Fibroblast of skin of right quadriceps (primary cell): ENCODE measurements at places on chromosomes 11 and 22.

GRCh38 chr11:6648501-6648900, 7.1 kb downstream of the DCHS1 start:
- DNase-seq = no peak

DNA sequence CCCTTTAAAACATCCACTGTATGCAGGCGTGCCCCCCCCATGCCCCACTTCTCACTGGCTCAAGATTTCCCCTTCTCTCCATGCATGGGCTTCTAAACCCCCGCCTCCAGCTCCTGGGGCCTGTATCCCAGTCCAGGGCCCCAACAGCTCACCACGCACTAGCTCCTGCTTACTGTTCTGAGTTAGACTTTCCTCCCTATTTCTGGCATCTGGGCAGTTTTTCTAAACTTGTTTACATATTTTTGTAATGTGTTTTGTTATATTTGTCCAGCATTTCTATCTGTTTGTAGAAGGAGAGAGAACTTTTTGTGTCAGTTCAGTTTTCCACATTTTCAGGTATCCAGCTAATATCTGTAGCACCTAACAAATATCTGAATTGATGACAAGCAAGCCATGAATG, 178.5 kb downstream of the SPON1 start:
- DNase-seq = no peak

DNA sequence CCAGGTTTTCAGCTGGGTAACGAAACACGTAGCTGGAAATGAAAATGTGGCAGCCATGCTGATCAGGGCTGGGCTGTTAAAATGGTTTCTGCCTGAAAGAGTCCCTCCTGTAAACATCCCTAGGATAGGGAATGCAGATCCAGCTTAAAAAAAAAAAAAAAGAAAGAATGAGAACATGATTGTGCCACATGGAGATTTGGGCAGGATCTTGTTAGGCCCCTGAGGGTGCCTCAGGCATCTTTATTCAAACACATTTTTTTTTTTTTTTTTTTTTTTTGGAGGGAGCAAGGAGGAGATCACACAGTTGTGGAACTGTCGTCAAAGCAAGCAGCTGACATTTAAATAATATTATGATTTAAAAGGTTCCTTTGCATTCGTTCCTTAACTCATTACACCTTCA, 900.3 kb downstream of the OPCML start:
- DNase-seq = peak; percentile 25

GRCh38 chr22:44191036-44191454, 10.3 kb downstream of the PARVG start:
- peak; percentile 17 for DNase-seq

DNA sequence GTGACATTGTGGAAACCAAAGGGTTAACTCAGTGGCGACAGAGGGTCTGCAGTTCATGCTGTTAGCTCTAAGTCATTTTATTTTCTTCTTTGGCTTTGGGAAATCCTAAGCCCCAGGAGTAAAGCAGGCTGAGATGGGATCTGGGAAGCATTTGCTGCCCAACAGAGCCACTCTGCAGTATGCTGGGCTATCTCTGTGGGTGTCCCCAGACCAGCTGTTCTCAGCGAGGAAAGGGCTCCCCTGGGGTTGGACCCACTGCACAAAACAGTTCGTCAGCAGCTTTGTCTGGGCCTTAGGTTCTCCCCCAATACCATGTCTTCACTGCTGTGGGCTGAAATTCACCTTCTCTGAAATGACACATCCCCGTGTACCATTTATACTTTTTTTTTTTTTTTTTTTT, 34.0 kb downstream of the KREMEN1 start:
- DNase-seq = no peak

DNA sequence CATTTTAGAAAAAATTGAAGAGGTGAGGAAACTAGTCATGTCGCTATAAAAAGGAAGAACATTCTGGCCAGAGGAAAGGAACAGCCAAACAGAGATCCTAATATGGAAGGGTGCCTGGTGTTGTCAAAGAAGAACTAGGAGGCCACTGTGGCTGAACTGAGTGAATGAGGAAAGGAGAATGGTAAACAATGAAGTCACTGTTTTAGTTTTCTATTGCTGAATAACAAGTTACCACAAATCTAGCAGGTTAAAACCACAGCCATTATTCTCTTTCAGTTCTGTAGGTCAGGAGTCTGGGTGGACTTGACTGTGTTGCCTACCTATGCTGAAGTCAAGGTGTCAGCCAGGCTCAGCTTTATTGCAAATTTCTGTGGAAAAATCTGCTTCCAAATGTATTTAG, 549.3 kb upstream of the CCDC90B start:
- no peak for DNase-seq

GRCh38 chr22:37636186-37636948, 3.1 kb upstream of the SH3BP1 start:
- no peak for DNase-seq

DNA sequence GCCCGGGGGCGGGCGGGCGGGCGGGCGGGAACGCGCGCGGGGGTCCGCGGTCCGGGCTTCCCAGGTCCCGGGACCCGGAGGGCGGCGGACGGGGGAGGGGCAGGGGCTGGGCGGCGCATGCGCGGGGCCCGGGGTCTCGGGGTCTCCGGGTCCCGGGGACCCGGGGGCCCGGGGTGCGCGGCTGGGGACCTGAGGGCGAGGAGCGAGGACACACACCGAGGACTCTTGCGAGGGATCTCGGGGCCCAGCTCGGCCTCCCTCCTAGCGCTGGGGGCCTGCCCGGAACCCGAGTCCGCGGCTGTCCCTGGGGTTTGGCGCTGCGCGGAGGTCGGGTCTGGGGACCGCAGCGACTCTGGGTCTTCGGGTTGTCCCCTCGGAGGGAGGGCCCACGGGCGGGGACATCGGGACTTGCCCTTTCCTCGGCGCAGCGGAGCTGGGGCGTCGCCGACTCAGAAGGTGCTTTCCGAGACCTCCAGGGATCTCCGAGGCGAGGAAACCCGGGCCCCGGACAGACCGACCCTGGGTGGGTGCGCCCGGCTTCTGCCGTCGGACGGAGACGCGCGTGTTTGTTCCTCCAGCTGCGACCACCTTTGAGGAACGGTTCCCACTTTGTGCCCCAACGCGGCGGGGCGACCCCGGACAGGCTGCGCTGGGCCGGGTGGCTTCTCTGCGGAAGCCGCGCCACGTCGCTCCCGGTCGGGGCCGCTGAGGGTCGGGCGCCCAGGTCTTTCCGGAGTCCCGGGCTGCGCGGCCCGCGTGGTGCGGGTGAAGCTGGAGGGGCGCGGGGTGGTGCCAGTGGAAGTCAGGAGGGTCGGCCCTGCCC, 540 bp downstream of the PPARA start:
- DNase-seq = no peak

DNA sequence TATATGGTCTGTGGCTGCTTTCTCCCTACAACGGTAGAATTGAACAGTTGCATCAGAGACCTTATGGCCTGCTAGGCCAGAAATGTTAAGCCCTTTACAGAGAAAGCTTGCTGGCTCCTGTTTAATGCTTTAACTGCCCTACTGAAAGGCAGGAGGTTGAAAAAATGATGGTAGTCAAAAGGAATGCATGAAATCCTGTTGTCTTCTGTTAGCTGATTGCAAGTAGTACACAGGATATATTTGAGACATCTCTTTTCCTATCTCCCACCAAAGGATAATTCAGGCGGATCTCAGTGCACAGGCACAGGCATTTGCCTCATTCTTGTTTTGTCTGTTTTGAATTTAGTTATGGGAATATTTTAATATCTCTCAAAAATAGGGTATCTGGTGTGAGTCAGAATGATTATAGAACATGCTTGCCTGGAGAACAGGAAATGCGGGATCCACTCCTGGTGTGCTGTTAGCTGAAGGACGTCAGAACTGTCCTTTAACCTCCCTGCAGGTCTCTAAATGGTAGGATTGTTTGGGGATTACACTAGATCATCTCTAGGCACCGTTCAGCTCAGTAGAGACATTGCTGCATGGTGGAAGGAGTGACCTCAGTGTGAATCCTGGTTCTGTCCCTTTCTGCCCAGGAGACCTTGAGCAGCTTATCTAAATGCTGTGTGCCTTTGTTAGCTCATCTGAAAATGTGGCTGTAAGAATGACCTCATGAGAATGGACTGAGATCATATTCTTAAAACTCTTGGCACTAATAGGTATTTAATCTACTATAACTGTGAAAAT, 49.5 kb downstream of the PACS1 start:
- DNase-seq = peak; percentile 76

DNA sequence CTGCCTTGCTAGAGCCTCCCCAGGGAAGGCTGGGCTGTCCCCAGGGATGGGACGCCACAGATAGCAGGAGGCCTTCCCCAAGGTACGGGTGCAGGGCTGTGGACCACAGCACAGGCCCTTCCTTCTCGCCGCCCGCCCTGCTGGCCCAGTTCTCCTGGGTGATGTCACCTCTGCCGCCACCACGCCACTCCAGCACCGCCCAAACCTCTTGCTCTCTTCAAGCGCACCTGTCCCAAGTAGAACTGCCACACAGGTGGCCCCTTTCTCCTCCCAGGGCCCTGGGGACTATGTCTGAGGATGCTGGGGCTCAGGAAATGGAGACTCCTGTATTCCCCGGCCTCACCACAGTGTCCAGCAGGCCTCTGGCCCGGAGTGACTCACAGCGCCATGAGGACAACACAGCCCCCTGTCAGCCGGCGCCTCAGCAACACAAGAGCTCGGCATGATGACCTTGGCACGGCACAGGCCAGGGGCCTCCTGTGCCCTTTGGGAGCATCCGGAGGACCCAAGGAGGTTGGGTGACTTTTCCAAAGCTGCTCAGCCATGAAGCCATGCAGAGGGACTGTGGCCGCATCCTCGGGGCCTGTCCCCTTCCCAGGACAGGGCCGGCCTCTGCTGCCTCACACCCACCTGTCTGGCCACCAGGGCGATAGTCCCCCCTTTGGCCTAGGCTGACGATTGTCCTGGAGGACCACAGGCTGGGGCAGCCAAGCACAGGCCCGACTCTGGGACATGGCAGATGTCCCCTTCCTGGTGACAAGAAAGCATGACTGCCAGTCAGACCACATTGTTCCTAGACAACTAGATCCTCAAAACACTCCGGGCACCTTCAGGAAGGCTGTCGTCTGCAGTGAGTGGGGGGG, 1023.5 kb downstream of the BRD1 start:
- DNase-seq = no peak

- no peak for DNase-seq
Observed at GRCh38 chr11:68617925-68618809, 66.2 kb upstream of the GAL start.

GRCh38 chr11:132452616-132453015, 1079.7 kb downstream of the OPCML start:
- DNase-seq = no peak

DNA sequence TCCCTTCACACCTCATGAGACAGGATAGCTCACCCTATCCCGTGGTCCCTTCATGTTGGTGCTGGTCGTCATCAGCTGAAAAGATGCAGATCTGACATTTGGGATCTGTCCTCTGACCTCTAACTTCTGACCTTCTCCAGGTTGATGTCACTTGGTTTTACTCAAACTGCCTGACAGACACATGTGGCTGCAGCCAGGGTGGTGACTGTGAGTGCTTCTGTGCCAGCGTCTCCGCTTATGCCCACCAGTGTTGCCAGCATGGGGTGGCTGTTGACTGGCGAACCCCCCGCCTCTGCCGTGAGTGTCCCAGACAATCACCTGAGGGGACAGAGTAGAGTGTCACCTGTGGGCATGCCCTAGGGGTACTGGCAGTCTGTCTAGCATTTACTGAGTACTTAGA, 49.7 kb downstream of the OTOG start:
- DNase-seq = no peak

DNA sequence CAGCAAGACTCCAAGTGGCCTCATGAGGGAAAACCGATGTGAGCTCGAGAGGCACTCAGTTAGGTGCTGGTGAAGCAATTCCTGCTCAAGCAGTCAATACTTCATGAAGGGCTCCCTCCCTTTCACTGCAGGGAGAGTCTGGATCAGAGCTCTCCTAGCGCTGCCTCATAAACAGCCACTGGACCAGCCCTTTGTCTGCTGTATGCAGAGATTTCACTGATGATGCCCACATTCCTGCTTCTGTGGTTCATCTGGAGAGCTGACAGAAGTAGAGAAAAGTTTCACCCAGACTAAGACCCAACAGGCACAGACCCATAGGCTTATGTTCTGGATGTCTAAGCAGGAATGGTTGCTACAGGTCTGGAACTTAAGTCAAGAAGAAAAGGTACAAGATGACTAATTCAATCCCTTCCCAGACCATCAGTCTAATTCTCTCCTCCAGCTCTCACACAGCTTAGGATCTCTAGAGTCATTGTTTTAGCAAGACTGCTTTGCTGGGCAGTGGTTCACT, 4.0 kb downstream of the UCP2 start:
- DNase-seq = no peak

DNA sequence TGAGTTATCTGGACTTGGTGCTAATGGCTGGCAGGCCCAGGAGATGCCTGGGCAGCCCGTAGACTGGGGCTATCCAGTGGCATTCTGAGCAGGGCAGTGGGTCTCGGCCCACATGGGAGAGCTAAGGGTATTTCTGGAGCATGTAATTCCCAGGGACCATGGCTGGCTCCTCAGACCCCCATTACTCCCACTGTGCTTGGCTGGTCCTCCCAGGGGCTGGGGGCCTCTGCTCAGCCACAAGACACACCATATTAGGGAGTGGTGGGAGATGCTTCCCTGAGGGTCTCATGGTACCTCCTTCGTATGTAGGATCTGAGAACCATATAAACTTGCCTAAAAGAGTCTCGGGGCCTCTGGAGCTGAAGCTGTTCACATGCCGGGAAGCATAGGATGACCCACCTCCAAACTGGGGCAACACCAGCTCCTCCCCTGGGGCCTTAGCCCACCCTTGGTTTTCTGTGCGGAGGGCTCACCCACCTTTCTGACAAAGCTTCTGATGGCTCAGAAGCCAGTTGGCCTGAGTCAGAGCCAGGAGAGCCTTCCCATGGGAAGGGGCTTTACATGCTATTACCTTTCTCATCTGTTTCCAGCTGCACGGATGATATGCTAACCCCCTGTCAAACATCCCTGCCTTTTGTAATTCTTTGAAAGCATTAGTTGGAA, 9.5 kb upstream of the FTH1 start:
- no peak for DNase-seq

DNA sequence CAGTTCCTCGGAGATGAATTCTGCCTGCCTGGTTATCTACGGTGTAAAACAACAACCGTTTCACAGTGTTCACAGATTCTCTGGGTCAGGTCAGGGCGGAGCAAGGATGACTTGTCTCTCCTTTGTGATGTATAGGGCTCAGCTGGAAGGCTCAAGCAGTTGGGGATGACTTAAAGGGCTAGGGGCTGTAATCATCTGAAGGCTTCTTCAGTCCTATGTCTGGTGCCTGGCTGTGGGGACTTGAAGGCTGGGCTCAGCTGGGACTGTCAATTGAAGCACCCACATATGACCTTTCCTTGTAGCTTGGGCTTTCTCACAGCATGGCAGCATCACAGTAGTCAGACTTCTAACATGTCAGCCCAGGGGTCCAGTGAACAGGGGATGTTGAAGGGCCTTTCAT, 29.3 kb downstream of the EIF3F start:
- peak; percentile 8 for DNase-seq

DNA sequence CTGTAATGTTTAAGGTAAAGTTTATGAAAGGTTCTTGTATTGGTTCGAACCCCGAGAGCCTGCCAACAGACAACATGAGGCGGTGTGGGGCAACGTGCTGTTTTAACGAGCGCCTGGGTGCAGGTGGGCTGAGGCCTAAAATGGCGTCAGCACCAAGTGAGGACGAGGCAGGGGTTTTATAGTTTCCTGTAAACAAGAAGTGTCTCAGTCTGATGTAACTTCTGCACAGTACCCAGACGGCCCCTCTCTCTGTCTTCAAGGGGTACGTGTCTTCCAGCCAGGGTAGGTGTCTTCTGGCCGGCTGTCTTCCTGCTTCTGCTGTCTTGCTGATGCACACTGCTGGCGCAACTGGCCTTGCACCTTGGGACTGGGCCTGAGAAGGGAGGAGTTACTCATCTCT, 2.7 kb downstream of the PPFIBP2 start:
- DNase-seq = no peak

GRCh38 chr11:86062719-86063118, 6.2 kb downstream of the PICALM start:
- DNase-seq = no peak

- DNase-seq = peak; percentile 8
Observed at GRCh38 chr11:61413496-61413895, 16.3 kb downstream of the CPSF7 start.
